Parietal lobe (tissue), 2 donors: ENCODE measurements at places on chromosomes 3 and 15. TPM values are rescaled to one million over a fixed set of nuclear protein-coding genes. Genes with fewer than 3 reads are reported as not detected.

Gene CCR3
- not detected for total RNA-seq

Gene PRSS50
- total RNA-seq: 0.31 TPM

Gene ZFAND6
- total RNA-seq: 88.0 TPM

Gene ARF4
- total RNA-seq: 82.6 TPM

Gene REC114
- total RNA-seq: not detected

Gene RTP4
- total RNA-seq: not detected

Gene USP19
- total RNA-seq: 63.9 TPM

Gene ADPRH
- 1.3 TPM for total RNA-seq

Gene CCR8
- not detected for total RNA-seq

Gene ASB14
- total RNA-seq: not detected

Gene LMAN1L
- not detected for total RNA-seq

Gene ADAMTS9
- total RNA-seq: 26.0 TPM

Gene WDR72
- 0.31 TPM for total RNA-seq

Gene ALDH1A3
- 0.63 TPM for total RNA-seq

Gene LRRC58
- 31.0 TPM for total RNA-seq
